ENCODE measurements at places on chromosomes 7 and 10.

DNA sequence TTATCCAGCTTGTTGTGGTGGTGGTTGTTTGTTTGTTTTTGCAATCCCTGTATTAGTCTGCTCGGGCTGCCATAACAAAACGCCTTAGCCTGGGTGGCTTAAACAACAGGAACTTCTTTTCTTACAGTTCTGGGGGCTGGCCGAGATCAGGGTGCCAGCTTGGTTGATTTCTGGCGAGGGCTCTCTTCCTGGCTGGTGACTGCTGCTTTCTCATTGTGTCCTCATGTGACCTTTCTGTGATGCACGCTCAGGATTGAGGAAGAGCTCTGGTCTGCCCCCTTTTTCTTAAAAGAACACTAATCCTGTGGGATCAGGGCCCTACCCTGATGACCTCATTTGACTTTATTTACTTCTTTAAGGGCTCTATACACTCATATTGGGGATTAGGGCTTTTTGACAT, 107.1 kb upstream of the NRP1 start:
- no peak for DNase-seq

DNA sequence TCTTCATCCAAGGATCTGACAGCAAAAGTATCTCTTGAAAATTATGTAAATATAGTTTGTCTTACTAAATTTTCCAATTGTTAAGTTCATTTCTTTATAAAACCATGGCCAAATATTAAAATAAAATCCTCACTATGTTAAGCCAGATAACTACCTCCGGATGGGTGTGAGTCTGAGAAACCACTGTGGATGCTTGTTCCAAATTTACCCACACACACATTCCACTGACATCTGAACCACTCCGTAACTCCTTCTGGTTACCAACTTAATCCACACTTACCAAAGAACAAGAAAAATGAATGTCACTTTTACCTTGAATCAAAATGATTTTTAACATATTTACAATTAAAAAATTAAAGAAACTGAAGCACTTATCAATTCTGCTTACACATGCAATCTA, 19.7 kb downstream of the CYTH3 start:
- DNase-seq = no peak

DNA sequence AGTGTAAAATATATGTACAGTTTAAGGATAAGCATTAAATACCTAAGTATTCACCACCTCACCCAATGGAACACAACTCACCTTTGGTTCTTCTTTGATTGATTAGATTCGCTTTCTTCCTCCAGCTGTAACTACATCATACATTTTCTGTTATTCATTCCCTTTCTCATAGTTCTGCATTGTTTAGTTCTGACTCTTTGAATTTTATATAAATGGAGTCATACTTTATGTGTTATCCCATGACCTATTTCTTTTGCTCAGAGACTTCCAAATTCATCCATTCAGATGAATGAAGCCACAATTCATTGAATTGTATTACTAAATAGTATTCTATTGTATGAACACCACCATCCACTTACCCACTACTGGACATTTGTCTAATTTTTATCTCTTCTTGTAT, 12.3 kb downstream of the THNSL1 start:
- no peak for DNase-seq

DNA sequence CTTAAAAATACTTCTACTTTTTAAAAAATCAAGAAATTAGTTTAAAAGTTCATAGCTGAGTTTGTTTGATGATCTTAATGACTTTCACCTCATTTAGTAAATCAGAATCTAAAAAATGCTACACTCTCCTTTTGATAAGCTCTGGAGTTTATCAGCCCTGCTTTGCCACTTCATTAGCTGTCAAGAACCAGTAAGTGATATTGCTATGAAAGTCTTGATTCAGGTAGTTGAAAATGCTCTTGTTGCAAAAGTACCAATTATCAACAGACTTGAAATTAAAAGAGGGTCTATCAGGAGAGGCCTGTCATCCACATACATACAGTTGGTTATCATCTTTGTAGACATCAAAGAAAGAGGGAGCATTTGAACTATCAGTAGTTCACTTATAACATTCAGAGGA, 41.6 kb downstream of the SEMA3A start:
- no peak for DNase-seq

GRCh38 chr7:82950436-82950835, 212.2 kb downstream of the PCLO start:
- DNase-seq = no peak

DNA sequence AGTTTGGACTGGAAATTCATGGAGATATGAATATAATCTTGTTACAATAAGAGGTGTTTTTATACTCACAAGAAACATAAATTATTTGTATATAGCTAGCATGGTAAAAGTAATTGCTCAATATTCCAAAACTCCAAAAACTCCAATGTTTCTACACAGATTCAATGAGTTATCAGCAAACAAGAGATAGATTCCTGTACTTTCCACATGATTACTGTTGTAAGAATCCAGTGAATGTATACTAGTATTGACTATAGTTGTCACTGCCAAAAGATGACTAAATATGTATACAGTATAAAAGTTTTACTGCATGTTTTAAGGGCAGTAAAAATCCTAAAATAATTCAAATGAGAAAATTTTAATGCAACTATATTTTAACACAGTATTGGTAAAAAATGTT, 10.7 kb downstream of the ATOH7 start:
- DNase-seq = no peak

GRCh38 chr10:93926613-93927012, 32.8 kb downstream of the SLC35G1 start:
- no peak for DNase-seq

All from amygdala (tissue), 56 donors.